Foreskin fibroblast (primary cell): ENCODE measurements at places on chromosomes 11 and 22.

DNA sequence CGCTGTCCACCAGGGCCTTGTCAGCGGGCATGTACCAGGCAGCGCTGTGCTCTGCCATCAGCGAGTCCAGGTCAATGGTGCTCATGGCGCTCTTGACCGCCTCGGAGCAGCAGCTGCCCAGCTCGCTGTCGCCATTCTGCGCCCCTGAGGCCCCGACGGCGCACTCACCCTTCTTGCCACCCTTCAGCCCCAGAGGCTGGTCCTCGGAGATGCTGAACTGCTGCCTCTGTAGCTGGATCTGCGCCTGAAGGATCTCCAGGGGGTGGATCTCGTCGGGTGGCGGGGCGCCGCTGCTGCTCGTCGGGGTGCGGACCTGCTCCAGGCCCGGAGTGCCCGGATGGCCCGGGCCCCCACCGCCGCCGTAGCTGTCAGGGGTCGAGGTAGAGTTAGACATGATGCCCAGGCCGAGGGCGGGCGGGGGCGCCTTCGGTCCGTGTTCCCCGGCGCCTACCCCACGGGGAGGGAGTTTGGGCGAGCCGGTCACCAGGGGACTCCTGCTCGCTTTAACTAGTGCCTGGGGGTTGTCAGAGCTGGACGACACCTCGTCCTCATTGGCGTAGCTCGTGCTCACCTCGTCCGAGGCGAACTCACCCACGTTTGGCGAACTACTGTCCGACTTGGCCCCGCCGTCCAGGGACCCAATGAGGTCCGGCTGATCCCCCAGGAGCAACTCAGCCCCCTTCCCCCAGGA, 4.6 kb downstream of the MN1 start:
- DNase-seq, result no peak

GRCh38 chr11:78081583-78081982, 1.9 kb upstream of the NDUFC2 start:
- no peak for DNase-seq

- peak; percentile 63 for DNase-seq
These were observed 28.4 kb downstream of the YAP1 start for GRCh38 chr11:102138670-102139069.

DNA sequence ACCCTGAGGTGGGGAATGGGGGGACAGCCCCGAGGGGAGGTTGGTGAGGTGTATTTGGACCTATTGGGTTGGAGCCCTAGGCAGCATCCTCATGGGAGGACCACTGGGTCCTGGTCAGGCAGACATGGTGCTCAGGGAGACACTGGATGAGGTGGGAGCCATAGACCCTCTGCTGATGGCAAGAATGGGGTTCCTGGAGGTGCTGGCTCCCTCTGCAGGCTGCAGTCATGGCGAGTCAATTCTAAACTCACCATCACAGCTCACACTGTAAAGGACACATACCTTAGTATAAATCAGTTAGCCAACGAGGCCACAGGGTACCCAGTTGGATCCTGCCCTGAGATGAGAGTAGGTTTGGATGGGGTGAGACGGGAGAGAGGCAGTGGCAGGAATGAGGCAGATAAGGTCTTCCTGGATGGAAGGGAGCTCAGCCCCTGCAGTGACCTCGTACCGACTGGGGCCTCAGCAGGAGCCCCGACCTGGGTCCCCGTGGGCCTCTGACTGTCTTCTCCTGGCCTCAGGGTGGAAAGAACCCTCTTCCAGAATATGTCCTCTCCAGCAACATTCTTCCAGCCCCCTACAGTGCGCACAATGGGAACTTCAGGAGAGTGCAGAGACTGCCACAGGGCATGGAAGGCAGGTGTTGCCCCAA, 1.7 kb upstream of the GAB4 start:
- no peak for DNase-seq

GRCh38 chr11:86523738-86524619, 148.4 kb downstream of the ME3 start:
- peak; percentile 90 for DNase-seq

- DNase-seq, result no peak
These were observed 74.6 kb upstream of the RTL6 start for GRCh38 chr22:44572414-44573207.

DNA sequence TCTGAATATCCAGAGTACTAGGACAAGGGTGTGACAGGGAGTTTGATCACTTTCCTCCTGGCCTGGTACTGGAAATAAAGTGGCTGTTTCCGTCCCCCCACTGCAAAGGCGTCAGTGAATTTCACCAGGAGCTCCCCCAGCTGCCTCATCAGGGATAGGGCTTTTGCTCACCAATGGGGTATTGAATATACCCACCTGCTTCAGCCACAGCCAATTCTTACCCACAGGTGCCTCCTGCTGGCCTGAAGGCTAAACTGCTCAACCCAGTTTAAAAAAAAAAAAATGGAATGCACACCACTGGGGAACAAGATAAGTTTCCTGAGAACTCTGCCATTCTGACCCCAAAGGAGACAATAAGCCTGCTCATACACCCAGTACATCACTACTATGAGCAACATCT, 65.3 kb upstream of the MS4A8 start:
- DNase-seq, result no peak
